ENCODE measurements at places on chromosomes 7 and 10.

DNA sequence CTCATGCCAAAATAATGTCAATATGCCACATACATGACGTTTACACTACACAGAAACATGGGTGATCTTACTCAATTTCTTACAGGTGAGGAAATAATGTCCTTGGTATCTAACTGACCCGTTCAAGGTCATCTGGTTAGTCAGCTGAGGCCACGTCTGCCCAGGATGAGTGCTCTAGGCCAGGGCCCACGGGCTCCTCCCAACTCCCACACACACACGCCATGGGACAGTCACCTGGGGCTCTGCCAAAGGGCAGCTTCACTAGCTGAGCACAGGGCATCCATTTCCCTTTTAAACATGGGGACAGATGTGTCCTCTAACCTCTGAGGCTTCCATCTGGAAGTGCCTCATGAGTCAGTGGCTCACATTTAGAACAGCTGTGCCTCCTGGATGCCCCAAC lies 123.9 kb downstream of the TNS3 start:
- DNase-seq: no peak
- H3K27me3 ChIP-seq: no peaks in the 10 kb centered on the region
- no peaks in the 10 kb centered on the region for H3K36me3 ChIP-seq

DNA sequence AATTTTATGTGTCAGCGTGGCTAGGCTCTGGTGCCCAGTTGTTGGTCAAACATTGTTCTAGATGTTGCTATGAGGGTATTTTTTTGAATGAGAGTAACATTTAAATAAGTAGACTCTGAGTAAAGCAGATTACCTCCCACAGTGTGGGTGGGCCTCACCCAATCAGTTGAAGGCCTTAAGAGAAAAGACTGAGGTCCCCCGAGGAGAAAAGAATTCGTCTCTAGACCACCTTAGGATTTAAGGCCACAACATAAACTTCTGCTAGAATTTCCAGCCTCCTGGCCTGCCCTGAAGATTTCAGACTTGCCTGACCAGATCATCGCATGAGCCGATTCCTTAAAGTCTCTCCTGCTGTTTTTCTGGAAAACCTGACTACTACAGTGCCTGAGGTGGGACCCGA lies 45.1 kb upstream of the SRGN start:
- H3K27ac ChIP-seq: no peak overlapping the region
- no peak overlapping the region for H3K4me3 ChIP-seq
- H3K4me1 ChIP-seq: peaks cover 41% of the 10 kb centered on the region
- H3K27me3 ChIP-seq: no peaks in the 10 kb centered on the region
- DNase-seq: no peak

- no peak overlapping the region for H3K4me3 ChIP-seq
- H3K27ac ChIP-seq: no peak overlapping the region
- peaks cover 26% of the 10 kb centered on the region for H3K36me3 ChIP-seq
- H3K4me1 ChIP-seq: no peaks in the 10 kb centered on the region
Measured at GRCh38 chr10:129771024-129771423, 193.1 kb downstream of the EBF3 start.

GRCh38 chr7:43302211-43302711 lies 189.8 kb downstream of the HECW1 start:
- peaks cover 8% of the 10 kb centered on the region for H3K27me3 ChIP-seq
- peaks cover 35% of the 10 kb centered on the region for H3K4me1 ChIP-seq
- no peak overlapping the region for H3K27ac ChIP-seq
- no peaks in the 10 kb centered on the region for H3K36me3 ChIP-seq

DNA sequence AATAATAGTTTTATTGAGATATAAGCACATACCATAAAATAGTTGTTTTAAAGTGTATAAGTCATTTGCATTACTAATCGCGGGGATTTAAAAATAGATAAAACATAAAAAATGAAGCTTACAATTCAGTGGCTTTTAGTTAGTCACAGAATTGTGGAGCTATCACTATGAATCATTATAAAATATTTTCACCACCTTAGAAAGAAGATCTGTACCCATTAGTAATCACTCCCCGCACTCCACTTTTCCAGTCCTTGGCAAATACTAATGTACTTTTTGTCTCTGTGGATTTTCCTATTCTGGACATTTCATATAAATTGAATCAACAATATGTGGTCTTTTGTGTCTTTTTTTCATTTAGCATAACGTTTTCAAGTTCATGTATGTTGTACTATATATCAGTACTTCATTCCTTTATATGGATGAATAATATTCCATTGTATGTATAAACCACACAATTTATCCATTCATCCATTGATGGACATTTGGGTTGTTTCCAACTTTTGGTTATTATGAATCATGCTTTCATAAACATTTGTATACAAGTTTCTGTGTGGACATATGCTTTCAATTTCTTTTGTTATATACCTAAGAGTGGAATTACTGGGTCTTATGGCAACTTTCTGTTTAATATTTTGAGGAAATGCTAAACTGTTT lies 162.5 kb downstream of the MAGI2 start:
- H3K4me3 ChIP-seq: no peak overlapping the region
- peaks cover 3% of the 10 kb centered on the region for H3K27me3 ChIP-seq
- no peaks in the 10 kb centered on the region for H3K36me3 ChIP-seq
- no peaks in the 10 kb centered on the region for H3K4me1 ChIP-seq

DNA sequence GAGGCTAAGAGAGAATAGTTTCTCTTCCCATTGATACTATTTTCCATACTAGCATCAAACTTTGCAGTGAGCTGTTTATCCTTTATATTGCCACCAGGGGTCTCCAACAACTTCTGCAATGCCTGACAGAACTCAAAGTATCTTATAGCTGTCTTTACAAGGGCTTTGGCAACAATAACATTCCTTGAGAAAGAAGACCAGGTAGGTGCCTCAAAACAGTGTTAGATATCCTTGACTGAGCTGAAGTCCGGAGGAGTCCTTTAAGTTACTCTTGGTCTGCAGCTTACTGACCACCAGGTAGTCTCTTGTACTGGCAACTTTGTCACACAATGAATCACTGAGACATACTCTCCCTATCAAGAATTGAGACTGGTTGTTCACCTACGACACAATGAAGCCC lies 30.0 kb upstream of the TES start:
- no peak overlapping the region for H3K4me3 ChIP-seq
- peaks cover 7% of the 10 kb centered on the region for H3K4me1 ChIP-seq
- no peaks in the 10 kb centered on the region for H3K27me3 ChIP-seq
- no peaks in the 10 kb centered on the region for H3K36me3 ChIP-seq
- DNase-seq: peak; percentile 21

GRCh38 chr10:3830946-3831345 lies 45.9 kb upstream of the KLF6 start:
- no peaks in the 10 kb centered on the region for H3K36me3 ChIP-seq
- H3K27ac ChIP-seq: no peak overlapping the region
- no peak overlapping the region for H3K4me3 ChIP-seq
- H3K4me1 ChIP-seq: peaks cover 73% of the 10 kb centered on the region
- H3K27me3 ChIP-seq: no peaks in the 10 kb centered on the region

DNA sequence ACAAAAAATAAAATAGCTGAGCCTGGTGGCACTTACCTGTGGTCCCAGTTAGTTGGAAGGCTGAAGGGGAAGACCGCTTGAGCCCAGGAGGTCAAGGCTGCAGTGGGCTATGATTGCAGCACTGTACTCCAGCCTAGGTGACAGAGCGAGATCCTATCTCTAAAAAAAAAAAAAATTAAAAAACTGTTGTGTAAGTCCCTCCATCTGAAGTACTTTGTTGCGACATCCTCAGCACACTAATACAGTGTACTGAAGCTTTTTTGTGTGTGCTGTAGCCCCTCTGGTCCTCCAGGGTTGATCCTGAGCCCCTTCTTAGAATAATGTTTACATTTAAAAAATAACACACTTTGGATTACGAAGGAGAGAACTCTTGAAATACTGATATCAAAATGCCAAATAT lies 71.3 kb downstream of the PFKFB3 start:
- H3K4me1 ChIP-seq: peaks cover 78% of the 10 kb centered on the region
- H3K4me3 ChIP-seq: no peak overlapping the region
- H3K27me3 ChIP-seq: no peaks in the 10 kb centered on the region
- no peak for DNase-seq
- H3K36me3 ChIP-seq: peaks cover 25% of the 10 kb centered on the region

DNA sequence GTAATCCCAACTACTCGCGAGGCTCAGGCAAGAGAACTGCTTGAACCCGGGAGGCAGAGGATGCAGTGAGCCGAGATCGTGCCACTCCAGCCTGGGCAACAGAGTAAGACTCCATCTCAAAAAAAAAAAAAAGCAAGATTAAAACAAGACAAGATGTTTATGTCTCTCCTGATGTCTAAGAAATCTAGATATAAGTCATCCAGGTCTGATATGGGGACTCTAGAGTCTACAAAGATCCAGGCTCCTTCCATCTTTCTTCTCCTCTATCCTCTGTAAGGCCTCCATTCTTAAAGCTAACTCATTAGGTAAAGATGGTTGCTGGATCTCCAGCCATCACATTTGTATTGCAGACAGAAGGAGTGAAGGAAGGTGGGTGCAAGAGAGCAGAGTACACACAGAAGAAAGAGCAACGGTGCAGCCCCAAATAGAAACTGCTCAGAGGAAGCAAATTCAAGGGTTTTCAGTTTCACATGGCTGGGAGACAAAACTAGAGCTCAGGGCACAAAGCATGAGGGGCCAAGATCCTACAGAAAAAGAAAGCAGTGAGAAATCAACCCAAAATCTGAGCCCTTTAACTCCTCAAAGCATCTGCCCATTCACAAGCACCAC lies 57.6 kb downstream of the USP6NL start:
- no peaks in the 10 kb centered on the region for H3K36me3 ChIP-seq
- peak; percentile 37 for DNase-seq
- H3K27me3 ChIP-seq: no peaks in the 10 kb centered on the region
- peak overlapping the region; percentile 40 for H3K27ac ChIP-seq
- H3K4me3 ChIP-seq: no peak overlapping the region

DNA sequence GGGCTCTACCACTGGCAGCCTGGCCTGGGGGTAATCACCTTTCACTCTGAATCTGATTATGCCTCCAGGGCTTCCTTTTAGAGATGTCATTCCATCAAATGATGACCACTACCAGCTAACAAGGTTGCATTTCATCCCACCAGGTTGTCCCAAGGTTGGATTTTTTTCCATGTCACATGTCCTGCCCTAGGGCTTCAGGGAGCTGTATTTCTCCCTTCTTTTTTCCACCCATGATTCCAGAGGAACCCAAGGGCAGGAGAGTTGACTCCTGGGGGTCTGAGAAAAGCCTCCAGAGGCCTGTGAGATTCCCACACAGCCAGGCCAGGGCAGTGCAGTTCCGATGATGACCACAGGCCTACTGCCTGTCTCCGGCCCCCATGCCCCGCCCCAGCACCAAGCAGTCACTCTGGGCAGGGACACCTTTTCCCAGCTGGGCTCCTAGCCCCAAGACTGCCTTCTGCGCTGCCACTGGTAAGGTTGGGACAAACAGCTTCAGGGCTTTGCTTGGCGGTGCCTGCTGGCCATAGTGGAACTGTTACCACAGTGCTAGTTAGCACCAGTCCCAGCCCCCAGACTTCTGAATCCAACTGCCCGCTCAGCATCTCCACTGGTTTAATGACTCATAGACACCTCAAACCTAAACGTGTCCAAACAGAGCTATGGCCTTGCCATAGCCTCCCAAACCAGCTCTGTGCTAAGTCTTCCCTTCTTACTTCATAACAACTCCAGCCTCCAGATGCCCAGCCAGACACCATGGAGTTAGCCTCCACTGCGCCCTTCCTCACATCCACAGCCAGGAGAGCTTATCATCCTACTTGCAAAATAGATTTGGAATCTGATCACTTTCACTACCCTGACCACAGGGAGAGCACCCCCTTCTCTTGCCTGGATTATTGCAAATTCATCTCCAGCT lies 133.7 kb downstream of the ARHGAP22 start:
- H3K4me1 ChIP-seq: no peaks in the 10 kb centered on the region
- H3K36me3 ChIP-seq: no peaks in the 10 kb centered on the region
- DNase-seq: no peak
- H3K27me3 ChIP-seq: peaks cover 6% of the 10 kb centered on the region
- H3K27ac ChIP-seq: no peak overlapping the region
- no peak overlapping the region for H3K4me3 ChIP-seq

DNA sequence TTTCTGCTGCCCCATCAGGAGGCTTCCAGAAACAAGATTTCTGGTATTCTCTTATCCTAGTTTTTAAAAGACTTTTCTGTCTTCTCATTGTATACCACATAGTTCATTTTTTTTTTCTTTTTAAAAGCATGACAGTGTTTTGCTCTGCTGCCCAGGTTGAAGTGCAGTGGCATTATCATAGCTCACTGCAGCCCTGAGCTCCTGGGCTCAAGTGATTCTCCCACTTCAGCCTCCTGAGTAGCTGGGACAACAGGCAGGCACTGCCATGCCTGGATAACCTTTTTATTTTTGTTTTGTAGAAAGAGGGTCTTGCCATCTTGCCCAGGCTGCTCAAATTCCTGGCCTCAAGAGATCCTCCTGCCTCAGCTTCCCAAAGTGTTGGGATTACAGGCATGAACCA lies 757.6 kb downstream of the MAGI2 start:
- no peaks in the 10 kb centered on the region for H3K4me1 ChIP-seq
- no peak for DNase-seq
- H3K27me3 ChIP-seq: no peaks in the 10 kb centered on the region
- no peak overlapping the region for H3K4me3 ChIP-seq

GRCh38 chr10:71277914-71278665 lies 41.0 kb upstream of the SLC29A3 start:
- H3K4me1 ChIP-seq: no peaks in the 10 kb centered on the region
- H3K4me3 ChIP-seq: no peak overlapping the region
- H3K36me3 ChIP-seq: no peaks in the 10 kb centered on the region
- H3K27ac ChIP-seq: no peak overlapping the region
- H3K27me3 ChIP-seq: no peaks in the 10 kb centered on the region
- DNase-seq: no peak

- no peaks in the 10 kb centered on the region for H3K36me3 ChIP-seq
- H3K27ac ChIP-seq: peak overlapping the region; percentile 66
- H3K4me3 ChIP-seq: no peak overlapping the region
- H3K4me1 ChIP-seq: peaks cover 58% of the 10 kb centered on the region
- peaks cover 7% of the 10 kb centered on the region for H3K27me3 ChIP-seq
Measured at GRCh38 chr10:33153251-33153967, 181.1 kb downstream of the NRP1 start.

- H3K4me1 ChIP-seq: peaks cover 10% of the 10 kb centered on the region
- no peaks in the 10 kb centered on the region for H3K27me3 ChIP-seq
- DNase-seq: no peak
- H3K36me3 ChIP-seq: no peaks in the 10 kb centered on the region
- H3K4me3 ChIP-seq: no peak overlapping the region
Measured at GRCh38 chr10:119365773-119366599, 158.6 kb downstream of the GRK5 start.

- H3K36me3 ChIP-seq: no peaks in the 10 kb centered on the region
- no peak for DNase-seq
- no peak overlapping the region for H3K27ac ChIP-seq
- peaks cover 13% of the 10 kb centered on the region for H3K27me3 ChIP-seq
- no peaks in the 10 kb centered on the region for H3K4me1 ChIP-seq
Measured at GRCh38 chr10:29142516-29143314, 146.2 kb upstream of the LYZL1 start.

- H3K4me3 ChIP-seq: no peak overlapping the region
- no peaks in the 10 kb centered on the region for H3K36me3 ChIP-seq
- peaks cover 42% of the 10 kb centered on the region for H3K27me3 ChIP-seq
- DNase-seq: no peak
- peaks cover 16% of the 10 kb centered on the region for H3K4me1 ChIP-seq
Measured at GRCh38 chr7:5417106-5418071, 6.2 kb downstream of the TNRC18 start.

DNA sequence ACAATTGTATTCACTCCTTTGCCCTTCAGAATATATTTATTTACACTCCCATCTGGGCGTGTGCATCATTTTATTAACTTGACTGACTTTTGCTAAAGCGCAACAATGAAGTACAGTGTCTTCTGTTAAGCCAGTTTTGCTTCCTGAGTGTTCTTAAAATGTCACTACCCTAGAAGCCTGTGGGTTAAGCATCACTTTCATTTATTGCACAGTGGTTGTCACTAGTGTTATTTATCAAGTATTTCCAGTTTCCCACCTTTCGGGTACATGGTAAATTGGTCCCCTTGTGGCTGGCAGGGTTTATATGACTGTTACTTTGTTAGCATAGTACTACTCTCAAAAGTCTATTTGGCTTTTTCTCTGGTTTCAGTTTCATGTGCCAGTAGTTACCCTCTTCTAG lies 3.3 kb downstream of the HILPDA start:
- H3K4me3 ChIP-seq: peak overlapping the region; percentile 83
- peaks cover 36% of the 10 kb centered on the region for H3K4me1 ChIP-seq
- peak overlapping the region; percentile 92 for H3K27ac ChIP-seq
- peaks cover 57% of the 10 kb centered on the region for H3K36me3 ChIP-seq
